Sigmoid colon (tissue), 7 donors: ENCODE measurements at places on chromosomes 5 and 9. TPM values are rescaled to one million over a fixed set of nuclear protein-coding genes. Genes with fewer than 3 reads are reported as not detected.

DNA sequence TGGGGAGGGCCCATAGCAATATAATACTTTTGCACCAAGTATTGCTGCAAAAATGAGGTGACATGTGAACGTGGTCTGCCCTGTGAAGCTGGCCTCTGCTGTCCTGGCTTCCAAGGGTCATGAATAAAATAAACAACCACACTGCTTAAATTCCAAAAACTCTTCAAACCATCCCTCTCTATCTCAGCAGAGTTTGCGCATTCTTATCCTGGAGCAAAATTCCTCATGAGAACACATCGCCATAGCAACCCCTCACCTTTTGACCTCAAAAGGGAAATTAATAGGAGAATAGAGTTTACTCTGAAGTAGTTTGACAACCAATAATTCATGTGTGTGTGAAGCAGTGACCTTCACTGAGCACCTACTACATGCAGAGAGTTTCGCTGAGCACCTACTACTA lies 342.9 kb downstream of the SPOCK1 start:
- H3K4me1 ChIP-seq: no peaks in the 10 kb centered on the region
- no peak overlapping the region for H3K27ac ChIP-seq
- H3K36me3 ChIP-seq: no peaks in the 10 kb centered on the region
- H3K4me3 ChIP-seq: no peak overlapping the region

GRXCR2 gene
- polyA plus RNA-seq: not detected

PCDHGA12 gene
- polyA plus RNA-seq: not detected

DNA sequence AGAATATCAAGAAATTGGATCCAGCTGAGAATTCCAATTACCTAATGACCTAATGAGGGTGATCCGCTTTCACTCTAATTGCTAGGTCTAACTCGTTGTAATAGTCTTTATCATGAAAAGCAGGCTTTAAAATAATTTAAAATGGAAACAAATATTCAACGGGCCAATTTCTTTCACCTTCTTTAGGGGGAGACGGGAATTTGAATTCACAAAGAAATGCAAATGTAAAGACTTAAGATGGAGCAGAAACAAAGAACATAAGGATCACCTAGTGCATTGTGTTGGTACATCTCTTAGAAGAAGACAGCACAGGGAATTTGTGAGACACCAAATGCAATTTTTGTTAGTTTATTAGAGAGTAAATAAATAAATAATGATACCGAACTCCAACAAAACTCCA lies 1.5 kb upstream of the KCNN2 start:
- DNase-seq: no peak
- H3K36me3 ChIP-seq: no peaks in the 10 kb centered on the region

DNA sequence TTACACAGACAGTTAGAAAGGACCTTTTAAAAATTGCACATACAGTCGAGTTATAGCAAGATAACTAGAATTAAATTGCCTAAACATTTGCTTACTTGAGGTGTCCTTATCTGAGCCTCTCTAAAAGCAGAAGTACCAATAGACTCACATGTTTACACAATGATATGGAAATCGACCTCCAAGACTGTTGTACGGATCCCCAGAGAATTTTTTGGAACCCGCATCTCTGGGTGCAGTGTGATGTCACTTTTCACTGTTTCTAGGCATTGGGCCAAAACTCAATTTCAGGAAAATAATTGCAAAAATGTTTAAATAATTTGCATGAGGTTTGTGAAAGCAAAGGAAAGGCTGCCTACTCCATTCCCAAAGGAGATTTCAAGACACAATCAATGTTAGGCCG lies 63.1 kb upstream of the ATG10 start:
- no peak overlapping the region for H3K27ac ChIP-seq
- no peaks in the 10 kb centered on the region for H3K4me1 ChIP-seq
- H3K4me3 ChIP-seq: no peak overlapping the region
- H3K36me3 ChIP-seq: no peaks in the 10 kb centered on the region
- no peak for DNase-seq

UGT3A1 gene
- not detected for polyA plus RNA-seq

PRUNE2 gene
- polyA plus RNA-seq: 32.2 TPM

- DNase-seq: no peak
- H3K27me3 ChIP-seq: no peaks in the 10 kb centered on the region
- H3K4me1 ChIP-seq: peaks cover 9% of the 10 kb centered on the region
- no peak overlapping the region for H3K27ac ChIP-seq
- H3K4me3 ChIP-seq: no peak overlapping the region
Measured at GRCh38 chr5:178284093-178284675, 51.6 kb upstream of the PHYKPL start.

GRCh38 chr9:99162759-99163364 lies 57.9 kb downstream of the TGFBR1 start:
- no peaks in the 10 kb centered on the region for H3K36me3 ChIP-seq
- no peak for DNase-seq
- no peak overlapping the region for H3K4me3 ChIP-seq
- H3K4me1 ChIP-seq: no peaks in the 10 kb centered on the region

DNA sequence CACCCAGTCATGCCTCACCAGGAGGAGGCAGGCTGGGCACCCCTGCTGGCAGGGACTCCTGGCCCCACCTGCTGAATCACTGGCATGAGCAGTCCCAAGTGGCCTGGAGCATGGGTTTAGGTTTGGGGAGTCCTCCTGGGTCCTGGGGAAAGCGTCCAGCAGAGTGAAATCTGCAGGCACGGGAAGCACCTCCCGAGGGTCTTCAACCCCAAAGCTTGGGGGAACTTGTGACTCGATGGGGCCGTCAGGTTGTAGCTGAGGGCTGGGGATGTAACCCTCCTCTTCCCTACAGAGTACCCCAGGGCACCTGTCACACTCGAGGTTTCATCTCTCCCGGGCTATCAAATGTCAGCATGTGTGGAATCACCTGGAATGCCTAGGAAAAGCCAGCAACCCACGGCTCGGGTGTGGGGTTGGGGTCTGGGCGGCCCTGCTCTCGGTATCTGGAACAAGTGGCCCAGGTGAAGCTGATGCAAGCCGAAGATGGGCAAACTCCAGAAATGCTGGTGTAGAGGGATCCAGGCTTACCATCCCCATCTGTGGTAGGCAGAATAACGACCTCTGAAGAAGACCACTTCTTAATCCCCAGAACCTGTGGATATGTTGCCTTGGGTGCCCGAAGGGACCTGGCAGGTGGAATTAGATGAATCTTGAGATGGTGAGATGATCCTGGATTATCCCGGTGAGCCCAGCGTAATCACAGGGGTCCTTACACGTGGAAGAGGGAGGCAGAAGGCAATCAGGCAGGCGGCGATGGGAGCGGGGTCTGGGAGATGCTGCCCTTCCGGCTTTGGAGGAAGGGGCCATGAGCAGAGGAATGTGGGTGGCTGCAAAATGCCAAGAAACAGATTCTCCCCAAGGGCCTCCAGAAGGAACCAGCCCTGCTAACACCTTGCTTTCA lies 6.1 kb upstream of the RASGEF1C start:
- H3K4me3 ChIP-seq: no peak overlapping the region
- H3K27ac ChIP-seq: no peak overlapping the region
- no peaks in the 10 kb centered on the region for H3K36me3 ChIP-seq
- no peaks in the 10 kb centered on the region for H3K4me1 ChIP-seq
- H3K27me3 ChIP-seq: no peaks in the 10 kb centered on the region
- no peak for DNase-seq

GLDC gene
- polyA plus RNA-seq: 0.51 TPM

DNA sequence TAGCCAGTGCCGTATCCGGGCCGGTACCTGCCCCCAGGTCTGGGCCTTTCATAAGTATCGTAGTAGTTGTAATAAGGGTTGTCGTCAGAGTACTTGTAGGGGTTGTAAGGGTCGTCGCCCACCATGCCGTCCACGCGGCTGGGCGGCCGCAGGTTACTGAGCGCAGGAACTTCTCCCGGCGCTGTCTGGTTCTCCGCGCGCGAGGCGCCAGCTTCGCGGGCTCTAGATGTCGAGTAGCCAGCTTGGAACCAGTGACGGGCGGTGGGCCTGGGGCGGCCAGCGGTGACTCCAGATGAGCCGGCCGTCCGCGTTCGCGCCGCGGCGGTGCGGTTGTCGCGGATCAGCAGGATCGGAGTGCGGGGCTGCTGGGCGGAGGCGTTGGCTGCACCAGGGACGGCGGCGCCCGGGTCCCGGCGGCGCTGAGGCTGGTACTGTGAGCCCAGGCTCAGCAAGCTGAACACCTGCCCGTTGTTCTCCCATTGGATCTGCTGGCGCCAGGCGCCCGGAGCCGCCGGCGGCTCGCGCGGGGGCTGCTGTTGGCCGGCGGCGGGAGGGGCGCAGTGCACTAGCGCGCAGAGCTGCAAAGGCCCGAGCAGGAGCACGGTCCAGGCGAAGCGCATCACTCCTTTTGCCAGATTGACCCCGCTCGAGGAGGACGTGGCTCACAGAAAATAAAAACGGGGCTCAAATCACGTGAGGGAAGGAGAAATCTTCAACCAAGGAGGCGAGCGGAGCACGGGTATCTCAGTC lies 518 bp downstream of the LOX start:
- no peaks in the 10 kb centered on the region for H3K36me3 ChIP-seq
- DNase-seq: peak; percentile 69
- peaks cover 22% of the 10 kb centered on the region for H3K4me1 ChIP-seq
- no peaks in the 10 kb centered on the region for H3K27me3 ChIP-seq
- peak overlapping the region; percentile 66 for H3K27ac ChIP-seq

DNA sequence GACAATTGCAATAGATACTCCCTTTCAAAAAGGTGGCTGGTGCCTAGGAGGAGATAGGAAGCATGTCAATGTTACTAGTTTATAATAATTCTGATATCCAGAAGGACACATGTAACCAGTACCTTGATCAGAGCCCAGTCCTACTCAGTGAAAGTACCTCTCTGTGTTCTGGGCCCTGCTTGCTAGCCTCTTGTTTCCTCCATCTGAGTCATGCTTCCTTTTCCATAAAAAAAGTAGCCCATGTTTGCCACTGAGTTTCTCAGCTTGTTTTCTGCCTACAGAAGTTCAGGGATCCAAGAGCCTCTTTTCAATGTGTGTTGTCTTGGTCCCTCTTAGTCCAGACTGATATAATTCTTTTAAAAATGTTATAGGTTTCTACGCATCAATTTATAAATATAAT lies 149.0 kb downstream of the SSBP2 start:
- H3K4me3 ChIP-seq: no peak overlapping the region
- peaks cover 11% of the 10 kb centered on the region for H3K36me3 ChIP-seq
- no peaks in the 10 kb centered on the region for H3K4me1 ChIP-seq
- DNase-seq: no peak

DNA sequence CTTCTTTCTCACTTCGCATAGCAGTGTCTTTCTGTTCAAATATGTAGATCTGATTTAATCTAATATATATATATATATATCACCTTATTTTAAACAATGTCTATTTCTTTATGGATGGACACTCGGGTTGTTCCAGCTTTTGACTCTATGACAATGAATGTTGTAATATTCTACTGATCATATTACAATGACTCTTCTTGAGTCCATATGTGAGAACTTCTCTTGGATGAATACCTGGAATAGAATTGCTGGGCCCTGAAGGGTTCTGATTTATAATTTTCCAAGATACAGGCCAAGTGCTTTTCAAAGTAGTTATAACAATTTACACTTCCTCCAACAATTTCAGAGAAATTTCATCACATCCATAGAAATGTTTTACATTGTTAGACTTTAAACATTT lies 28.8 kb downstream of the NTRK2 start:
- H3K4me3 ChIP-seq: no peak overlapping the region
- no peaks in the 10 kb centered on the region for H3K27me3 ChIP-seq
- DNase-seq: no peak

DNA sequence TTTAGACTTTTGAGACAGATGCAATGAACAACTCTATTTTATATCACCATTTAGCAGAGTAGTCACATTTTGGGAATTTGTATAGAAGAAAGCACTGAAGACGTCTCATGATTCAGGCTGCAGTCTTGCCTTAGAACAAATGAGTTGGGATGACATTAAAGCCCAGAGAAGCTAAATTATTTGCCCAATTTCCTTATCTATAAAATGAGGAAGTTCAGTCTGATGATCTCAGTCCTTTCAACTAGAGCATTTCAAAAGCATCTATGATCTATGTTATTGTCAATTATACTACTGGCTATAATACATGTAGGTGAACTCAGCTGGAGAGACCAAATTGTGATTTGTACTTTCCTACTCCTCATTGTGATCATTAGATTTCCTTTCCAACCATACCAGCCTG lies 154.1 kb downstream of the OSTF1 start:
- no peaks in the 10 kb centered on the region for H3K27me3 ChIP-seq
- no peak for DNase-seq
- H3K4me3 ChIP-seq: no peak overlapping the region
- H3K27ac ChIP-seq: no peak overlapping the region

OR1Q1 gene
- not detected for polyA plus RNA-seq

CDO1 gene
- polyA plus RNA-seq: 5.4 TPM

ZNF608 gene
- polyA plus RNA-seq: 9.4 TPM

INSL4 gene
- polyA plus RNA-seq: not detected

GRCh38 chr5:59187857-59188256 lies 605.0 kb downstream of the RAB3C start:
- no peaks in the 10 kb centered on the region for H3K27me3 ChIP-seq
- H3K4me1 ChIP-seq: peaks cover 54% of the 10 kb centered on the region
- peak overlapping the region; percentile 69 for H3K27ac ChIP-seq
- H3K4me3 ChIP-seq: peak overlapping the region; percentile 25

GRCh38 chr5:18553269-18553668 lies 919.0 kb downstream of the TAF11L14 start:
- H3K27ac ChIP-seq: no peak overlapping the region
- H3K36me3 ChIP-seq: no peaks in the 10 kb centered on the region
- no peaks in the 10 kb centered on the region for H3K4me1 ChIP-seq

DNA sequence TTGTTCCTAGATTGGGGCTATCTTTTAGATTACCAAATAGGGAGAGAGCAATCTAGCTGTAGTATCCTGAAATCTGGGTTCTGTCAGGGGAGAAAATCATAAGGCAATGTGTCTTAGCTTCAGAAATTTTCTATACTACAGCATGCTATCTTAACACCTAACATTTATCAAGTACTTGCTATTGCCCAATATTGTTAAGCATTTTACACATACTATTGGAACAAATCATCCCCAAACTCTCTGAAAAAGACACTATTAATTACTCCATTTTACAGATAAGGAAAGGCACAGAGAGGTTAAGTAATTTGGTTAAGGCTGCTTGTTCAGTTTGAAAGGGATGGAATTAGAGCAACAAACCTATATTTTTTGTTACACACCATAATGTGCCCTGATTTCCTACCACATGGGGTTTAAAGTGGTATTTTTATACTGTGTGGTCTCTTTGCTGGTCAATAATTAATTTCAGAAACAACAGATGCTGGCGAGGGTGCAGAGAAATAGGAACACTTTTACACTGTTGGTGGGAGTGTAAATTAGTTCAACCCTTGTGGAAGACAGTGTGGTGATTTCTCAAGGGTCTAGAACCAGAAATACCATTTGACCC lies 57.2 kb upstream of the RIC1 start:
- DNase-seq: no peak
- no peak overlapping the region for H3K4me3 ChIP-seq
- H3K36me3 ChIP-seq: no peaks in the 10 kb centered on the region

BSPRY gene
- 21.8 TPM for polyA plus RNA-seq

GRCh38 chr5:176897263-176897662 lies 1.9 kb downstream of the HK3 start:
- H3K4me1 ChIP-seq: no peaks in the 10 kb centered on the region
- no peaks in the 10 kb centered on the region for H3K36me3 ChIP-seq
- DNase-seq: no peak

NKD2 gene
- polyA plus RNA-seq: 1.8 TPM

- no peaks in the 10 kb centered on the region for H3K36me3 ChIP-seq
- no peaks in the 10 kb centered on the region for H3K4me1 ChIP-seq
- H3K27ac ChIP-seq: no peak overlapping the region
- H3K4me3 ChIP-seq: no peak overlapping the region
- H3K27me3 ChIP-seq: peaks cover 59% of the 10 kb centered on the region
Measured at GRCh38 chr9:135301271-135302263, 178.0 kb upstream of the PPP1R26 start.

- H3K4me3 ChIP-seq: no peak overlapping the region
- peaks cover 13% of the 10 kb centered on the region for H3K4me1 ChIP-seq
- H3K27me3 ChIP-seq: no peaks in the 10 kb centered on the region
- DNase-seq: peak; percentile 52
Measured at GRCh38 chr5:172715421-172715780, 55.6 kb downstream of the DUSP1 start.
